ENCODE measurements at places on chromosomes 13 and 19.

GRCh38 chr19:17806945-17807344, 12.0 kb downstream of the B3GNT3 start:
- DNase-seq: no peak

DNA sequence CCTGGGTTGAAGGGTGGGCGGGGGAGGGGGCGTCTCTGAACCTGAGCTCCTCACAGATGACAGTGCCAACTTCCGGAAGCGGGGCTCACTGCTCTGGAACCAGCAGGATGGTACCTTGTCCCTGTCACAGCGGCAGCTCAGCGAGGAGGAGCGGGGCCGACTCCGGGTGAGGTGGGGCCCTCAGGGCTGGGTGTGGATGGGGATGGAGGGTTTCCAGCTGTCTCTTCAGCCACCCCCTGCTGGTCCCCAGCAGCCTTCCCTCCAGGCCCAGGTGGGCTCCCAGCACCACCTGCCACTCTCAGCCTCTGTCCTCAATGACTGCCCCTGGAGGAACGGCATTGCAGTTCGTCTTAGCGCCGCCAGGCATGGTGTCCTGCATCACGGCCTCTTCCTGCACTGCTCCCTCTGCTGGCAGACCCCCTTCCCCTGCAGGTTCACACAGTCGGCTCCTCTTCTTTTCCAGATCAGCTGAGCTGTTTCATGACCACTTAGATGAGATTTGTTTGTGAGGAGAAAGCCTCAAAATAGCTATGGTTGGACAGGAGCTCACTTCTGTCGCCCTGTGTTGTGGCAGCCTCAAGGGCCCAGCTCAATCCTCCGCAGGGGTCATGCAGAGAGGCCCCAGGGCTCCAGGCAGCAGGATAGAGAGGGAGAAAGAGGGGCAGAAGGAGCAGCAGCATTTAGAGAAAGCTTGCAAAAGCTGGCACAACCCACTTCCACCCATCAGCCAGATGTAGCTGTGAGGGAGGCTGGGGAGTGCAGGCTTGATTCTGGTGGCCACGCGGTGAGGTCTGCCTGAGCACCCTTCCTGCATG, 2.5 kb upstream of the GARIN5A start:
- DNase-seq: no peak

GRCh38 chr19:31232871-31233270, 116.4 kb downstream of the TSHZ3 start:
- no peak for DNase-seq

GRCh38 chr13:20130012-20130411, 30.8 kb downstream of the GJA3 start:
- no peak for DNase-seq

- no peak for DNase-seq
Observed at GRCh38 chr19:48203222-48203793, 32.8 kb downstream of the ZSWIM9 start.

- no peak for DNase-seq
Observed at GRCh38 chr19:49690656-49691242, at the start of gene CPT1C. Gene CPT1C, plus strand, starts transcription at chr19:49691116. Its CDS starts 1,137 bp downstream, at chr19:49692253.

- no peak for DNase-seq
Observed at GRCh38 chr13:43072394-43072793, 49.0 kb downstream of the DNAJC15 start.

DNA sequence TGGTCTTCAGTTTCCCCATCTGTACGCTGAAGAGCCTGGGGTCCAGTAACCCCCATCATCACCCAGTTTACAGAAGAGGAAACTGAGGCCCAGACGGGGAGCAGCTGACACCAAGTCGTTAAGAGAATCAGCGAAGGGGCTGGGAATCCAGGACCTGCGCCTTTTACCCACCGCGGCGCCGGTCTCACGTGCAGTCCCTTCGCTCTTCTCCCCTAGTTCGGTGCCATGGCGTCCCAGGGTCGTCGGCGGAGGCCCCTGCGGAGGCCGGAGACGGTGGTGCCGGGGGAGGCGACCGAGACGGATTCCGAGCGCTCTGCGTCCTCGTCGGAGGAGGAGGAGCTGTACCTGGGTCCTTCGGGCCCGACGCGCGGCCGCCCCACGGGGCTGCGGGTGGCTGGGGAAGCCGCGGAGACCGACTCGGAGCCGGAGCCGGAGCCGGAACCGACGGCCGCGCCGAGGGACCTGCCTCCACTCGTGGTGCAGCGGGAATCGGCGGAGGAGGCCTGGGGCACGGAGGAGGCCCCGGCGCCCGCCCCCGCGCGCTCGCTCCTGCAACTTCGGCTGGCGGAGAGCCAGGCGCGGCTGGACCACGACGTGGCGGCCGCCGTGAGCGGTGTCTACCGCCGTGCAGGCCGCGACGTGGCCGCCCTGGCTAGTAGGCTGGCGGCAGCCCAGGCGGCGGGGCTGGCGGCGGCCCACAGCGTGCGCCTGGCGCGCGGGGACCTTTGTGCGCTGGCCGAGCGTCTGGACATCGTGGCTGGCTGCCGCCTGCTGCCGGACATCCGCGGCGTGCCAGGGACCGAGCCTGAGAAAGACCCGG, 698 bp downstream of the BLOC1S3 start:
- DNase-seq: no peak

DNA sequence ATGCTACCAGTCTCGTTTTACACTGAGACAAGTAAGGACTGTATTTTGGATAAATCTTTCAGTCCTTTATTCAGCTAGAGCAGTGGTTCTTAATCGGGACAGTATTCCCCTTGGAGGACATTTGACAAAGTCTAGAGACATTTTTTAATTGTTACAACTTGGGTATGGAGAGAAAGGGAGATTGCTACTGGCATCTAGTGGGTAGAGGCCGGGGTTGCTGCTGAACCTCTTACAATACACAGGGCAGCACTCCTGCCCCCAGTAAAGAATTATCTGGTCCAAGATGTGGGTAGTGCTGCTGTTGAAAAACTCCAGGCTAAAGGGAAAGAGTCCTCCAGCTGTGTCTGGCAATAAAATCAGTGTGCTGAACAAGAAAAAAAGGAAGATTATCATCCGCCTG, 334.8 kb downstream of the SLC7A1 start:
- no peak for DNase-seq

- no peak for DNase-seq
Observed at GRCh38 chr13:50722440-50723125, 120.9 kb downstream of the DLEU7 start.

- no peak for DNase-seq
Observed at GRCh38 chr13:106678646-106679418, 110.9 kb upstream of the ARGLU1 start.

- DNase-seq: no peak
Observed at GRCh38 chr13:95256091-95256490, 45.2 kb downstream of the ABCC4 start.

- DNase-seq: no peak
Observed at GRCh38 chr13:36772853-36773252, 46.2 kb upstream of the RFXAP start.

DNA sequence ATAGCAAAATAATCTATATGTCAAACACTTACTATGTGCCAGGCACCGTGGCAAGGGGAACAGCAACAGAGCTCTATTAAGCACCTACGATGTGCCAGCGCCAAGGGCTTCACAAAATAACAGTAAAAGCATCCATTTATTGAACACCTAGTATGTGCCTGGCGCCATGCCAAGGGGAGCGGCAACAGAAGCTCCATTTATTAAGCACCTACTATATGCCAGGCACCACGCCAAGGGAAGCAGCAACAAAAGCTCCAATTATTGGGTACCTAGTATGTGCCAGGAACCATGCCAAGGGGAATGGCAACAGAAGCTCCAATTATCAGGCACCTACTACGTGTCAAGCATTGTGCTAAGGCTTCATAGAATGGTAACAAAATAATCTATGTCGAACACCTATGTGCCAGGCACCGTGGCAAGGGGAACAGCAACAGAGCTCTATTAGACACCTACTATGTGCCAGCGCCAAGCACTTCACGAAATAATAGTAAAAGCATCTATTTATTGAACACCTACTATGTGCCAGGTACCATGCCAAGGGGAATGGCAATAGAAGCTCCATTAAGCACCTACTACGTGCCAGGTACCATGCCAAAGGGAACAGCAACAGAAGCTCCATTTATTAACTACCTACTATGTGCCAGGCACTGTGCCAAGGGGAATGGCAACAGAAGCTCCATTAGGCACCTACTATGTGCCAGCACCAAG, 107.7 kb downstream of the PTPRS start:
- no peak for DNase-seq

GRCh38 chr13:90156390-90156789, 1191.1 kb upstream of the MIR17HG start:
- DNase-seq: no peak

DNA sequence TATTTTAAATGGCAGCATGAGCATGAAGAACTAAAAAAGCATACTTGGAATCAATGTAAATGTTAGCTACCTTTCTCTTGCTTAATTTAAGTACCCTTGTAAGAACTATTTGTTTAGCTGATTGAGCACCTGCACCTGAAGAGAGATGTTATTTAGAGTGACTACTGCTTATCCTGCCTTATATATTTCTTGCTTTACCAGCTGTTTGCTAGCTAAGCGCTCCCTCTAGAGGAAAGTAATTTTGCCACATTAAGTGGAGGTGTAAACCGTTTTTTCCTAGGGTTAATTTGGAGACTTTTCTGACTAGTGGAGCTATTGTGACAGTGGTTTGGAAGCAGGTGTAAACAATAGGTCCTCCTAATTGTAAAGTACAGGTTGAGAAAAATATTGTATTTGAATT, 19.4 kb upstream of the PSG2 start:
- DNase-seq: no peak

- no peak for DNase-seq
Observed at GRCh38 chr13:109301726-109302125, 484.7 kb downstream of the IRS2 start.

GRCh38 chr13:106001443-106001842, 534.0 kb downstream of the EFNB2 start:
- no peak for DNase-seq

DNA sequence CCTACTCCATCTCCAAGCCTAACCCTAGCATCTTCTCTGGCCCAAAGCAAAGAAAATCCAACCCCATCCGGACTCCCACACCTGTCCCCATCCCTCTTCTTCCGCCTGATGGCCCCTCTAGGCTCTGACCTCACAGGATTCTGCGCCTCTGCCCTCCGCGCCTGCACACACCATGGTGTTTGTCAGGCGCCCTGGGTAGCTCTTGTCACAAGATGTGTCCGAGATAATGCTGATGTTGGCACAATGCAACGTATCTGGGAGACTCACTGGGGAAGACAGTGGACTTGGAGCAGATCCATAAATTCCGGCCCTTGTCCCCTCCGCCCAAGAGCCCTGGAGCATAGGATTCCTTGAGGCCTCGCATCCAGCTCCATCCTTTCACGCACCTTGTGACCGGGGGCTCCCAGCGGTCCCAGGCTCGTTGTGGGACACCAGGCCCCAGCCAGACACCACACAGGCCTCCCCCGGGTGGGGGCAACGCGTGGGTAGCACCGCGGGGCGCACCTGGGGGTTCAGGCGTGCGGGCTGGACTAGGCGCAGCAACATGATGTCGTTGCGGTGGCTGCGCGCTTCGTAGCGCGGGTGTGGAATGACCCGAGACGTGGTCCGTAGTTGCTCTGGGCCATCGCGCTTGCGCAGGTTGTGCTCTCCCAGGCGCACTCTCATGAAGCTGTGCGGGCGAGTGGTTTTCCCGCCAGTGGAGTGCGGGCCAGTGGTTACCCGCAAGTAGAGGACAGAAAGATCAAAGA, 3.1 kb upstream of the KLK1 start:
- DNase-seq: no peak

DNA sequence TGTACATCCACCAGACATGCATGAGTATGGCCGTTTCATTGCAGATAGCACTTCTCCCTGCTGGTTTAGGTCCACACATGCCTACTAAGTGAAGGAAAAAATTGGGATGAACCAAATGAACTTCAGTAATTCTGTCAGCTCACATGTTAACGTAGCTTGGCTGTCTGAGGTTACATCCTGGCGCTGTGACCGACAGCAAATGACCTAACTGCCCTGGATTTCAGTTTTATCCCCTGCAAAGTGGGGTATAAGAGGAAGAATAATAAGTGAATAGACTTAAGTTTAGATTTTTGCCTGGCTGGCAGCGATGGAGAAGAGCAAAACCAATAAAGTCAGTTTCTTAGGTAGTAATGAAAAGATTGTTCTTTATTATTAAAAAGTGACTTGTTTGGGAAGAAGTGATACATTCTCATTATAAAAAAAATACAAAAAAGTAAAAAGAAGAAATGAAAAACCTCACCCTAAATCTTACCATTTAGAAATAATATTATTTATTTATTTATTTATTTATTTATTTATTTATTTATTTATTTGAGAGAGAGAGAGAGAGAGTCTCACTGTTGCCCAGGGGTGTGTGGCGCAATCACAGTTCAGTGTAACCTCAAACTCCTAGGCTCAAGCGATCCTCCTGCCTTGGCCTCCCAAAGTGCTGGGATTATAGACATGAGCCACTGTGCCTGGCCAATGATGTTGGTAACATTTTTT, 4.2 kb upstream of the RNF113B start:
- no peak for DNase-seq

GRCh38 chr13:93080587-93080986, 146.0 kb upstream of the GPC6 start:
- DNase-seq: no peak

GRCh38 chr13:45492538-45492937, 27.8 kb downstream of the COG3 start:
- no peak for DNase-seq

GRCh38 chr13:77184455-77184854, 142.4 kb downstream of the MYCBP2 start:
- no peak for DNase-seq

DNA sequence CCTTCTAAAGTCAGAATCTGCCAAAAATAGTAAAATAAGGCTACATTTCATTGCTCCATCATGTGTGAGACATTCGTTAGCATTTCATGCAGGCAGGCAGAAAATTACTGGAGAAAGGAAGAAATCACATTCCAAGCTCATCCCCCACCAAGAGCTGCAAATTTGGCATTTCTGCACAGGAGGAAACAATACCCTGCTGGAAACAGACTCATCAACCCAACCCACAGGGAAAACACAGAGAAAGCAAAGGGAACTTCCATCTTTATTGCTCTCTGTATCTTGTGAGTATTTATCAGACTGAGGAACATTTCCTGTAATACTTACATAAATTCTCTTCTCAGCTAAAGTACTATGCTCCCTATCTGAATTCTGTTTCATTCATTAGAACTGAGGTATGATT, 95.7 kb downstream of the KCTD12 start:
- no peak for DNase-seq

GRCh38 chr19:12166626-12167025, 3.7 kb downstream of the ZNF136 start:
- DNase-seq: no peak

- DNase-seq: no peak
Observed at GRCh38 chr13:54226876-54227275, 1198.3 kb downstream of the OLFM4 start.

DNA sequence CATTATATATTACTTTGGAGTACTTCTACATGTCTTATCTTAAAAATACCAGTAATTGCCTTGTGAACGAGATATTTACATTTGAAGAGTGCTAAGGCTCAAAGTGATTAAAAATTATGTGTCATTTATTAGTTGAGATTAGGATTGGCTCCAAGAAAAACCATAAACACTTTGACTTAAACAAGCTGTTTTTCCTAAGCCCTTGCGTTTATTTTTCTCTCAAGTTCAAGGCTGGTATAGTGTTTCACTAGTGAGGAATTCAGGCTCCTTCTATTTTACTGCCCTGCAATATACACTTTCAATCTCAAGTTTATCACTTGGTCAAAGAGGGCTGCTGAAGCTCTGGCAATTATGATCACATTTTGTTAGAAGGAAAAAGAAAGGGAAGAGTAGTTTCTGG, 49.9 kb downstream of the UFM1 start:
- DNase-seq: no peak

Measured in thoracic aorta (tissue), 2 donors.